CD4-positive, alpha-beta T cell treated with Interleukin-17A for 1 hour (primary cell): ENCODE measurements at places on chromosomes 16 and 17.

- DNase-seq, result no peak
These were observed 526 bp downstream of the TSNAXIP1 start for GRCh38 chr16:67807148-67807682.

DNA sequence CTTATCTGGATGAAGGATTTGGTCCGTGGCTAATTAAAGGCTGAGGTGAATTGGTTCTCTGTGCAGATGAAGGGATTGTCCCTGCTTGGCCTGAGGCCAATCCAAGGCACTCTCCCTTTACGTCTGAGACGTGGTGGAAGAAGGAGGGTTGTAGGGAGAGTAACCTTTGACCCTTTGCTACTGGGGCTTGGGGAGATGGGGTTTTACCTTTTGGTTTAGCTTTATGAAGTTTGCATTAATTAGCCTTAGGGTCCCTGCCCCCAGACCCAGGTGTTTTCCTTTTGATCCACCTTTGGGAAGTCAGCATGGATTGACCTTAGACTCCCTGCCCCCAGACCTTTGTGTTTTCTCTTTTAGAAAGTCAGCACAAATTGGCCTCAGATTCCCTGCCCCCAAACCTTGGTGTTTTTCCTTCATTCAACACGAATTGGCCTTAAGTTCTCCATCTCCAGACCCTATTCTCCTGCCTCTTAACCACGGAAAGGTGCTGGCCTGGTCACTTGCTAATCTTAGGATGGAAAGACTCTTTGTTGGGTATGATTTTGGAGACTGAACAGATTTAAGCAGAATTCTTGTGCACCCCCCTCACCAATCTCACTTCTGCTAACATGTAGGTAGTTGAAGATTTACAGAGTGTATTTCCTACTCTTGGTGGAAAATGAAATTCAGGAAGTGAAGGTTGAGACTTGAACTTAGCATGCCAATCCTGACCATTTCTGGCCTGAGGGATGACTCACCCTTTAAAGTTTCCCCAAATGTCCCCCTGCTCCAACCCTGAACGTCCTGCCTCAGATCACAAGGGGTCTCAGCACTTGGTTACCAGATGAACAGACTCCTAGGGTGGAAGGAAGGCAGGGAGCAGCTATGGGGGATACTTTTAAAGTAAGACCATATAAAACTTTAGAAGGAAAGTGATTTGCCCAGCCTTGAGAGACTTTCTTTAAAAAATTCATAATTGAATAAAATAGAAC lies 23.1 kb upstream of the MMD start:
- DNase-seq, result no peak

GRCh38 chr17:74157366-74157765 lies 46.1 kb upstream of the RPL38 start:
- no peak for DNase-seq

DNA sequence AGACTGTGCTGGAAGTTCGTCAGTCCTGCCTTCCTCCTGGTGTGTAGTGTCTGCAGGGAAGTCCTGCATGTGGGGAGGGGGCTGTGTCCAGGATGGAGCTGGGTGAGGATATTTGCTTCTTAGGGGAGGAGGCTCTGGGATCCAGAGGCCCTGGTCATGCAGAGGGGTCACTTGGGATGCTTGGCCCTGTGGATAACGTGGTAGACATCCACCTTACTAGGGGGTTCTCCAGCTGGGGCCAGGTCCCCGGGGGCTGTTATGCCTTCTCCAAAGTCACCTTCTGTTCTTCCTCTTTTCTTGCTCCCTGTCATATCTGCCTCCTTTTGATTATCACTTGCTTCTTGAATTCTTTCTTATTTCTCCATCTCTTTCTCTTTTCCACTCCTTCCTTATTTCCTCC lies 43.8 kb downstream of the SLC6A2 start:
- DNase-seq, result no peak

- no peak for DNase-seq
These were observed 36.2 kb downstream of the LDHD start for GRCh38 chr16:75080205-75081029.

GRCh38 chr17:1111599-1112443 lies 68.0 kb downstream of the ABR start:
- no peak for DNase-seq

GRCh38 chr17:39196241-39196807 lies 1.1 kb downstream of the CACNB1 start:
- no peak for DNase-seq

- DNase-seq, result no peak
These were observed 70.1 kb downstream of the COPRS start for GRCh38 chr17:31788956-31789355.

- no peak for DNase-seq
These were observed 99.3 kb downstream of the RAB11FIP4 start for GRCh38 chr17:31490671-31491375.

DNA sequence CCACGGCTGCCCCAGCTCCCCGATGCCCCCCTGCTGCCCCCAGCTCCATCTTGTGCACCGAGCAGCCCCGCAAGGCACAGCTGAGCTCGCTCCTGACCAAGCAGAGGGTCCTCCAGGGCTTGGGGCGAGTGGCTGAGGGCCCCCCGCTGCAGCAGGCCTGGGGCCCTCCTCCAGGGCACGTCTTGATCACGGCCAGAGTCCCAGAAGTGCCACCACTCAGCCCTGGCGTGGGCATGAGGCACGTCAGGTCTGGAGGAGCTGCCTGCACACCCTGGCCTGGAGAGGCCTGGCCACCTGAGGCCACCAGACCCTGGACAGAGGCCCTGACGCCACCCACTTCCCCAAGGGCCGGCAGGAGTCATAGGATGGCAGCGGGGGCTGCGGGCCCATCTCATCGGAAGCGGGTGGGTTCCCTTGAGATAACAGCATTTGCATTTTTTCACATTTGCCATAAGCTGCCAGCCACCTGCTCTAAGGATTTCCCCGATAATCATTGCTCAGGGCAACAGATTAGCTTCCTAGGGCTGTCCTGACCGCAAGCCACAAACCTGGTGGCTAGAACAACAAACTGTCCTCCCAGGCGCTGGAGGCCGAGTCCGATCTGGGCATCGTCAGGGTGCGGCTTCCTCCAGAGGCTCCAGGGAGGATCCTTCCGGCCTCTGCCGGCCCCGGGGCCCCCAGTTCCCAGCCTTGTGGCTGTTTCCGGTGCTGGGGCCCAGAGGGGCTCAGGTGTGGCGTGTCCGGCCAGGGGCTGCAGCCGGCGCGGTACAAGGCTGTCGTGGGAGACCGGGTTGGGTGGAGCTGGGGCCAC lies 23.9 kb upstream of the C1QTNF8 start:
- DNase-seq, result no peak

DNA sequence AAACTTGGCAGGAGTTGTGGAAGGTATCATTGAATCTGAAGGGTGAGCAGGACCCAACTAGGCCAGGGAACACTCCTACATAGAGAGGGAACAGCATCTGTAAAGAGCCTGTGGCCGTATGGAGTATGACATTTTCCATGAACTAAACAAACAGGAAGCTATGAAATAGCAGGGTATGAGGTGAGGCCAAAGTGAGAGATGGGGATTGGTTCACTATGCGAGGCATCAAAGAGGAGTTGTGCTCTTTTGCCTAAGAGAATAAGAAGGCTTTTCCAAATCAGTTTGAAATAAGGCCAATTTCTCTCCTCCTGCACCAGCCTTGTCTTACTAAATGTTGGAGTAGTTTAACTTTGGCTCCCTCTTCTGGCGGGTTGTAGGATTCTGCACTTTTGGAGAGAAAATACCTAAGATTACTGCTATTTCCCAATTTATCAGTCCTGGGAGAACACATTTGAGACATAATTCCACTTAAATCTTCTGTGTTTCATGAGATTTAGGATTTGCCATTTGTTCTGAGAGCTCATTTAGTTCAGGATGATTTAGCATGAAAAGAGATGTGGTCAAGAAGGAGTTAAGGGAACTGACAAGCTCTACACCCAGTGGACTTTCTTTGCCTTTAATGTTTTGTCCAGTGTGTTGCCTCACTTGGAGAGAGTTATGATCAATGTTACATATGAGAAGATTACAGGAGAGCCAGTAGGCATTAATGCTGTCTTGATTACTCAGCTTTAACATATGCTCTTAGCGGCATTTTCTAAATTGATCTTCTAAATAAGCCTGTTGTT lies 55.4 kb downstream of the TNRC6C start:
- peak; percentile 76 for DNase-seq

DNA sequence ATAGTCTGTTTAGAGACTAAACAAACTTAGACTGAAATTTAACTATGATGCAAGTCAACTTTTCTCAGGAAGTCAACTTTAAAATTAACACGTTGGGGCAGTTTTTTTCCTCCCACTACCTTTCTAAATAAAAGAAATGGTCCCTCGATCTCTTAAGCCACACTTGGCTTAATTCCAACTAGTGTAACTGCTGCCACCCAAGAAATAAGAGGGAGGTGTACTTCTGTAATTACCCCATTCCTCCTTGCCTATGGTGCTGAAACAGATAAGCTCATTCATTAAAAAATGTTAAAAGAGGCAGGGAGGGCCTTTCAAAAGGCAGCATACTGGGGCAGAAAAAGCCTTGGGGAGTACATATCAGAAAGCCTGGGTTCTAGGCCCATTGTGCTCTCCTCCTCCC lies 59.8 kb downstream of the NCOR1 start:
- DNase-seq, result no peak

DNA sequence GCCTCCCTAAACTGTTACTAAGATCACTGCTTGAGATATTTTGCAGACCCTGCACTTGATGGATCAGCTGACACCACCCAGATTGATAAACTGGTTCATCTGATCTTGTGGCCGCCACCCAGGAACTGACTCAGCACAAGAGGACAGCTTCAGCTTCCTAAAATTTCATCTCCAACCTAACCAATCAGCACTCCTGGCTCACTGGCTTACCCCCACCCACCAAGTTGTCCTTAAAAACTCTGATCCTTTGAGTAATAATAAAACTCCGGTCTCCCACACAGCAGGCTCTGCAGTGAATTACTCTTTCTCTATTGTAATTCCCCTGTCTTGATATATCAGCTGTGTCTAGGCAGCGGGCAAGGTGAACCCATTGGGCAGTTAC lies 174.8 kb downstream of the UTP18 start:
- peak; percentile 50 for DNase-seq

DNA sequence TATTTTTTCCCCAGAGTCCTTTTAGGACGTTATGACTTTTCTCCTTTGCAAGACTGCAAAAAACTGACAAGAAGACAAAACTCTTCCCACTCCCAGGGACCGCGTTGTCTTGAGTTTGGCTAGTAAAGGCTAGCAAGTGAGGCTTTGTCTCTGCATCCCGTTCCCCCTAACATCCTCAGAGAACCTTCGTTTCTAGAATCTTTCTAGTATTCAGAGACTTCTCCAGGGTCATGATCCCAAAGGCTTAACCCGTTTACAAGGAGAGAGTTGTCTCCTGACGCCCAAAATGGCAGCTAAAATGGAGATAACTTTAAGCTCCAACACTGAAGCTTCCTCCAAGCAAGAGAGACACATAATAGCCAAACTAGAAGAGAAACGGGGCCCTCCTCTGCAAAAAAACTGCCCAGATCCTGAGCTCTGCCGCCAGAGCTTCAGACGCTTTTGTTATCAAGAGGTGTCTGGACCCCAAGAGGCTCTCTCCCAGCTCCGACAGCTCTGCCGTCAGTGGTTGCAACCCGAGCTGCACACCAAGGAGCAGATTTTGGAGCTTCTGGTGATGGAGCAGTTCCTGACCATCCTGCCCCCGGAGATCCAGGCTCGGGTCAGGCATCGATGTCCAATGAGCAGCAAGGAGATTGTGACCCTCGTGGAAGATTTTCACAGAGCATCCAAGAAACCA lies 843 bp downstream of the ZNF174 start:
- DNase-seq, result peak; percentile 2

- no peak for DNase-seq
These were observed 69.6 kb downstream of the MARF1 start for GRCh38 chr16:15573274-15573895.

- DNase-seq, result peak; percentile 66
These were observed 35.8 kb upstream of the BCAS3 start for GRCh38 chr17:60641810-60642220.

- DNase-seq, result no peak
These were observed 71.3 kb downstream of the FTO start for GRCh38 chr16:53775106-53775820.
